ENCODE measurements at places on chromosomes 4 and X.

DNA sequence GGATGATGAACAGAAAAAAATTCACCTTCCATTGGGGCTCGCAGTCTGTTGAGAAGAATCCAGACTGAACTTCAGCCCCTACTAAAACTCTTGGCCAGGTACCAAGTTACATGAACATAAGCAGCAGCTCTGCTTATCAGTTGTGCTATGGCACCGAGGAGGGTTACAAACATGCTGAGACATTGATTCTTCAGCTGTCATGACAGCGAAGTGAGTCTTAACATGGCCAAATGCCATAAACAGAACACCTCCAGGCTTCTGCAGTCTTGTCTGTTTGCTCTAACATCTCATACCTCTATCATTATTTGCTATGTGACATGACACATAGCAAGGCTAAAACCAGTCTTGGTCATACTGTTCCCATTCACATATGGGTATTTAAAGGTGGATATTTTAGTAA is 521.5 kb downstream of the GRID2 start:
- DNase-seq = no peak

- DNase-seq = no peak
These were observed 96.4 kb upstream of the TRPC5OS start for GRCh38 chrX:111779582-111779981.

GRCh38 chr4:127574643-127575042 is 58.1 kb upstream of the INTU start:
- no peak for DNase-seq

- DNase-seq = no peak
These were observed 71.0 kb upstream of the AFAP1 start for GRCh38 chr4:8010618-8011017.

DNA sequence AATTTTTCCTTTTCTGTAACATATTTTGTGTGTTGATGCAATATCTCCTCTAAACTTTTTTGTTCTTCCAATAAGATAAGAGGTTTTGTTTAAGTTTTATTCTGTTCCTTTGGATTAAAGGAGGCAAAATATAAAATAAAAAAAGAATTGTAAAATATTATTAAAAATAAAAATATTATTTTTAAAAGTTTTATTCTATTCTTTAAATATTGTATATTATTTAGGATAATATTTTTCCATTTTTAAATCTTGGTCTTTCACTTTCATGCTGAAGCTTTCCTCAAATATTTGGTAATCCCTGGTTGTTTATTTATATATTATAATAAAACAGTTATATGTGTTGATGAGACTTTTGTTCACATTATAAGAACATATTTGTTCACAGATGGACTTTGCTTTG is 187.9 kb upstream of the PDE5A start:
- DNase-seq = no peak

- no peak for DNase-seq
These were observed 18.8 kb upstream of the RPL34 start for GRCh38 chr4:108601532-108601931.

DNA sequence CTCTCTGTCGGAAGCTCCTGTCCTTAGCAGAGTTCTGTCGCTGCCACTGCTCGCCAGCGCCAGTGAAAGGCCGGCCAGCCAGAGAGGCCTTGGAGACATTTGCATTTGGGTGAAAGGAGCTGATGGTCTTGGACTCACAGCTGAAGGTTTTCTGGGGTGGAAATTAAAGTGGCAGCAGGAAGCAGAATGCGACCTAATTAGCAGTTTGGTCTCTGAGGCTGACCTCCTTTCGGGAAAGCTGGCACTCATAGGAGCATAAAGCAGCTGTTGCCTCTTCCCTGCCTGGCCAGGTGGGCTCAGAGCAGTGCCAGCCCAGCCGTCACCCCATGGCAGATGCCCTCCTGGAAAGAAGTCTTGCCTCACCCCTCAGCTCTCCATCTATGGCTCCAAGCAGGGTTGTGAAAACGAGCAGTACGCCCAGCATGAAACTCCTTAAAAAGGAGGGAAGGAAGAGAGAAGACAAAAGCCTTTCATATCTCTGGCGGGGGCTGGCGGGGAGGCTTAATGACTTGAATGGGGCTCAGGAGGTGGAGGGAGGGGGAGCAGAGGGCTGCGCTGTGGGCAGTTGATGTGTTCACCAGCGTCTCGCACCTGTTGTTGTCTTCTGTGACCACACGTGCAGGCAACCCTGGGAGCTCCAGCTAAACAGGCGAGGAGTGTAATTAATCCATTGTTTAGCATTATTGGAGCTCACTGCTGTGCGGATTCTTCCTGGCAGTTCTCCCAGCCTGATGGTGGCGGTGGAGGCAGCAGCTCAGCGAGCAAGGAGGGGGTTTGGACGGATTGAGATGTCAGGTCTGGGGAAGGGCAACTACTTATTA is 264.0 kb downstream of the MID1IP1 start:
- no peak for DNase-seq

- DNase-seq = peak; percentile 29
These were observed 313.8 kb downstream of the CAMK2D start for GRCh38 chr4:113447769-113448168.

- no peak for DNase-seq
These were observed 82.3 kb downstream of the SPRY1 start for GRCh38 chr4:123478859-123479345.

- DNase-seq = no peak
These were observed 1.6 kb upstream of the ARHGAP10 start for GRCh38 chr4:147730333-147730732.

DNA sequence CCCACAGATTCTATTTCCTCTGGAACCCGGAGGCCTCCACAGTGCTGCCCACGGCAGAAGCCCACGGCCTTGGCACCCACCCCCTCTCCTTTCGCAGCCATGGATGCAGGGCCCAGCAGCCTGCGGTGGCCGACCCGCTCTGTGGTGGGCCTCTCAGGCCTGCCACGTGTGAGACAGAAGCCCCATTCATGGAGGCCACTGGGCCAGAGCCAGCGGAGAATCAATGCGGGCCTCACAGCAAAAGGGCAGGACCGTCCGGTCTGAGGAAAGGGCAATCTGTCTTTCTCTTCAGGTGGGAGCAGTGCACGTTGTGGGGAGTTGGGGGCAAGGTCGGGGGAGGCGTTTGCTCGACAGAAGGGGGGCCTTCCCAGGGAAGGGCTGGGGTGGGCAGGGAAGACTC is 8.4 kb upstream of the HAUS7 start:
- no peak for DNase-seq

DNA sequence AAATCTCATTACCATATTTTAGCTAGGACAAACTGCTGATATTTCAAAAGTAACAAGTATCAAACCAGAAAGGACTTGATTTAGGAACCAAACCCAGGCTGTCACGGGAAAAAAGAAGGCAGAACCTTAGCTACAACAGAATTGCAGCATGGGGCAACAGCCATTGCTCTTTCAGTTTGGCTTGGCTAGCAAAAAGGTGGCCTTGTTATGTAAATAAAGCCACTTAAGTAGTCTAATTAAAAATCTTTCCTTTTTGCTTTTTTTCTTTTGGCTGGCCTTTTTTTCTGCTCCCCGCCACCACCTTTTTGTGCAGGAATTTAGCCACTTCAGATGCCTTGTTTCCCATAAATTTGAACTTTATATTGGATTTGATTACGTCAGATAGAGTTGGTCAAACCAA is 235.9 kb downstream of the CPXCR1 start:
- DNase-seq = no peak

GRCh38 chr4:108774809-108775530 is 12.1 kb upstream of the ETNPPL start:
- DNase-seq = no peak

- DNase-seq = no peak
These were observed 6.5 kb downstream of the UGT2B17 start for GRCh38 chr4:68569466-68570121.

DNA sequence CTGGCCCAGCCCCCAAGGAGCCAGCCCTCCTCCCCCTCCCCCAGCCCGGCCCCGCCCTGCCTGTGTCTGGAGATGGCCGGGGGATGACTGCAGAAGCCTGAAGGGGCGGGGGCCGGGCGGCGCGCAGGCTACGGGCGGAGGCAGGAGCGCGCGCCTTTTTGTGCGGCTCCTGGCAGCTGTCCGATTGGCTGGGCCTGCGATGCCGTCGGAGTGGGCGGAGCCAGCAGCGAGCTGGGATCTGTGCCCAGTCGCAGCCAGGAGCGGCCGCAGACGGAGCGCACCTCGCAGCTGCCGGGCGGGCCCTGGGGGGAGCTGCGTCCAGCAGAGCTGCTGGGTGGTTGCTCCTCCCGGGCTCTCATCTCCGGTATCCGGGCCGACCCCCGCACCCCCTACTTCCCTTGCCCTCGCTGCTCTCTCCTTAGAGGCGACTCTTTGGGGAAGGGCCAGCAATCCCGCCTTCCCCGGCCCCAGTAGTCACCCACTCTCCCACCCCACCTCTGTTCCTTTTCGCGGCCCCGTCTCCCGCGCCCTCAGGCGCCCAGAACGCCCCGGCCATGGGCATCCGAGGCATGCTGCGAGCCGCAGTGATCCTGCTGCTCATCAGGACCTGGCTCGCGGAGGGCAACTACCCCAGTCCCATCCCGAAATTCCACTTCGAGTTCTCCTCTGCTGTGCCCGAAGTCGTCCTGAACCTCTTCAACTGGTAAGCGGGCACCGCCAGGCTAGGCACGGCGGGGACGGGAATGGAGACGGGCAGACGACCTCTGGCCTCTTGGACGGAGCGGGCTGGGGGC is at the start of gene GABRQ:
GABRQ (plus strand) TSS at position 247 of the 794 bp plus-strand sequence; CDS start at position 555, 308 bp downstream.
- peak; percentile 33 for DNase-seq

DNA sequence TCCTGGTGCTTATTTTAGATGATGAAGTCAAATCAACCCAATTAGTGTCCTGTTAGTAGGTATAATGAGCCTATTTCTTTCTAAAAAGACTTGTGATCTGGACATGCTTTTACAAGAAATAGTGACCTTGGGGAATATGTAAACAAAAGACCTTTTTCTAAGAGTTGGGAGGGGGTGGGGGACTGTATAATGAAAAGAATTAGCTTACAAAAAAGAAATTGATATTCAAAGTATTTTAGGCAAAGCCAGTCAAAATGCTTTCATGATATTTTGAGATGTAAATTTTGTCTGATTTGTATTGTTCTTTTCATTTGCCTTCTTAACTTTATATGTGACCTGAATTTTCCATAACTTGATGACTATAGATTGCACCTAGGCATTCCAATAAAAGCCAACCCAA is 114.6 kb downstream of the DCTD start:
- no peak for DNase-seq

DNA sequence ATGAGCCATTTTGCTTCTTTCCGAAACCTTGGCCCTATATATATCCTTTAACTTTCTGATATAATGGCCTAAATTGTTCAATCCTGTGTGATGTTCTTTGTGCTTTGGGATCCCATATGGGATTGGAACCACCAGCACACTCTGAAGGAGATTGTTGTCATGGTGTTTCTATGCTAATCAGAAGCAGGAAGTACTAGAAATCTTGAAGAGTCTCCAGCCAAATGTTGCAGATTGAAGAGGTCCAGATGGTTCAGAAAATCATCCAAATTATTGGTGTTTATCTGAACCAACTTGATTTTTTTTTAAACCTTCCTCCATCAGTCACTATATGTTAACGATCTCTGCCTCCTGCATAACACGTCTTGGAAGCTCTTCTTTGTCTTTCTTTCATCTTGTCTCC is 72.8 kb downstream of the KIT start:
- DNase-seq = no peak

- DNase-seq = no peak
These were observed 638.6 kb downstream of the BCOR start for GRCh38 chrX:39459204-39459603.

GRCh38 chr4:28010577-28011240 is 1150.1 kb downstream of the STIM2 start:
- no peak for DNase-seq

- DNase-seq = no peak
These were observed 22.1 kb upstream of the AMTN start for GRCh38 chr4:70496231-70496630.

- no peak for DNase-seq
These were observed 102.1 kb upstream of the AP1S2 start for GRCh38 chrX:15956681-15957080.

DNA sequence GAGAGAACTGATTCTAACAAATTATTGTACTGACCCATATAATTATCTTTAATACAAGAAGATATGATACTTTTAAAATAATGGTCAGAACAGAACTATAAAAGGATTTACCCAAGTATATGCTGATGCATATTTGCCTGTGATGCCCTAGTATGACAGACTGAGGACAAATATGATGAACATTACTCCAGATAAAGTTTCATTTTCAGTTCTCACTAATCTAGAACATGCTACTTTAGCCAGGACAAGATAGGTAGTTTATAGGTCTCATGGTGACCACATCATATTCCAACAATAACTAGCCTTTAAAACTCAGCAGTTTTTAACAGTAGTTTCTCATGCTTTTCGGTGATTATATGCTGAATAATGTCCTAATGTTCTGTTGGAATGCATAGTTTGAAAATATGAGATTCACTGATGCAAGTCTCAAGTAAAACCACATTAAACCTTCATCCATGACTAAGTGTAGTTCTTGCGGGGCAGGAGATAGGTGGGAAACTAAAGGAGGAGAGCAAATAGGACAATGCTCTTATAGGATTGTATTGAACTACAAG is 295.2 kb upstream of the AGA start:
- no peak for DNase-seq

- no peak for DNase-seq
These were observed 176.5 kb downstream of the FBXW7 start for GRCh38 chr4:152359208-152360044.

- DNase-seq = no peak
These were observed 186.9 kb upstream of the SPOCK3 start for GRCh38 chr4:167421201-167421600.

GRCh38 chr4:150581641-150582051 is 305 bp upstream of the MAB21L2 start:
- no peak for DNase-seq

DNA sequence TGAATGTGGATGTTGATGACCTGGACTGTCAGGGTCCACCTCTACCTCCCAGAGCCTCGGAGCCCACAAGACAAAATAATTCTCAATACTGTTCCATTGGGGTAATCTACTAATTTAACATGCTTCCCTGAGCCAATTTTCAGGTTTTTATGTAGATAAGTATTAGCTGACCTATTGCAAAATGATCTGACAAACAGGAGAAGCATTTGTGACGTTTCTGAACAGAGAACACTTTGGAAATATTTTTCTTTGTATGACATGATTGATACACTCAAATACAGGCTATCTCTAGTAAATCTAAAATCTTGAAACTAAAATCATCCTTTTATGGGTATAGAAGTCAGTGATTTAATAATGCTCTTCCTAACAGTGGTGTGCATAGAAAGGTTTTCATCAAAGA is 716.6 kb downstream of the KLHL13 start:
- no peak for DNase-seq

DNA sequence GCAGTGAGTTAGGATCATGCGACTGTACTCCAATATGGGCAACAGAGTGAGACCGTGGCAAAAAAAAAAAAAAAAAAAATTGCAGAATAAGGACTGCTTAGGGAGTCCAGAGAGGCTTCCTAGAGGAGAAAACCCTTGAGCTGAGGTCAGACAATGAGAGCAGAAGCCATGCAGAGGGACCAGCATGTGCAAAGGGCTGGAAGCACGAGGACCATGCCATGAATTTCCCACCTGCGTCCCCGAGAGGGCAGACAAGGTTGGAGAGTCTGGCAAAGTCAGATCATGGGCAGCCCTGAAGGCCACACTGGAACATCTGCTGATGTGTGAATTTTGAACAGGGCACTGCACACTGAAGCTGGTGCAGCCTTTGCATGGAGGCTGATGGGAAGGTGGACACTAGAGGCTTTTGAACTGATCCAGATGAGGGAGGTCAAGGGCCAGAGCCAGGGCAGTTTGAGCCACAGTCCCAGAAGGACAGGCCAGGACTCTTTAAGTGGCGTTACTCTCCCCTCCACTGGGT is 6.5 kb upstream of the JAKMIP1 start:
- DNase-seq = no peak

Measured in stimulated activated CD4-positive, alpha-beta T cell treated with anti-CD3 and anti-CD28 coated beads, Interleukin-2, amount 100 ng/mL, for 24 hours (primary cell).